ENCODE measurements at places on chromosomes 5 and 9.

- no peak for DNase-seq
Observed at GRCh38 chr5:11904265-11904906, at the start of gene CTNND2. CTNND2 (minus strand) TSS chr5:11904446; CDS start chr5:11903853, 593 bp downstream.

DNA sequence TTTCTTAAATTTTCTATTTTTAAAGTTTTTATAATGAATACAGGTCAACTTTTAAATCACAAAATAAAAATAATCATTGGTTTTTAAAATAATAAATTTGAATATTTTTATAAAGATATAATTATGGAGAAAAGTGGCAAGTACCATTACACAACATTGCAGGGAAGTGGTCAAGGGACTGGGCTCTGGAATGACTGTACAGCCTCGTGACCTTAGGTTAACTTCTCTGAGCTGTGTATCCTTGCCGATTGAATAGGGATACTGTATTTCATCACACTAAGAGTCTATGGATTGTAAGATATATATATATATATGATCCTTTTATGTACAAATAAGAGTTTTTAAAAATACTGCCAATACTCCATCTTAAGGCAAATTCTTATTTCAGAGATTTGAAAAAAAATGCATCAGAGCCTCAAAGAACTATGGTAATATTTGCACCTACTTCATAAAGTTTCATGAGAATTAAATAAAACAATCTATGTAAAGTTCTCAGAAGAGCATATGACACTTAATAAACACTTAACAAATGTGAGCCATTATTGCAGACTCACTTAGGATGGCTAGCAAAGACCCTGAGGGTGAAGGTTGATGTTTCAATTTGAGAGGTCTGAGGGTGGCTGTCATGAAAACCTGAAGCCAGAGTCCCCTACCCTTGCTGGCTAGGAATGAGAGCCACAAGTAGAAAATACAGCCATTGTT lies 136.5 kb downstream of the CCDC192 start:
- DNase-seq = no peak

- DNase-seq = no peak
Observed at GRCh38 chr5:60576425-60576824, 123.5 kb downstream of the DEPDC1B start.

GRCh38 chr5:149130121-149130914 lies 11.0 kb upstream of the ABLIM3 start:
- no peak for DNase-seq

DNA sequence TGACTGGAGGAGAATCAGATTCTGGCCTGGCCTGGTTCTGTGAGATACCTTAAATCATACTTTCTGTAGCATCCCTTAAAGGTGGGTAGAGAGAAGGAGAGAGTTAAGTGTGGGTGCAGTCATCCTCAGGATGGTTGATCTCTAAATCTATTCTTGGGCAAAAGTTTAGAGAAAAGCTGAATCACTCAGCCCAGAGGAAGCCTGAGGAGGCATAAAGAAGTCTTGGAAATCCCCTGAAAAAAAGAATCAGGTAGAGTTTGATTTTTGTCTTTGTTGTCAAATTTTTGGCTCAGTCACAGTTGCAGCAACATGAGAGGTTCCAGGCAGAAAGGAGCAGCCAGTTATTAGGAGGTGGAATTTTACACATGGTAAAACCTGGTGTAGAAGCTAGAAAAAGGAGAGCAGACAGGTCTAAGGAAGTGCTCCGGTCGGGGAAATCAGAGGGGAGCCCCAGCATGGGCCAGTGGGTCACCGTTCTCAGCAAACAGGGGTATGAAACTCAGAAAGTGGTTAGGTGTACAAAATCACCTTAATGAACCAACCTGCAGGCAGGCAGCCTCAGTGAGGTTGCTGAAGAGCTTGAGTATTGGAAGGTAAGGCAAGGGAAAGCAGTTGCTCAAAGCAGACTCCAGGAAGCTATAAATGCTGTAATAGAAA lies 116.2 kb upstream of the CNTLN start:
- DNase-seq = no peak

- no peak for DNase-seq
Observed at GRCh38 chr9:129406278-129407225, 214.3 kb downstream of the C9orf50 start.

GRCh38 chr5:129971714-129972113 lies 67.4 kb downstream of the CHSY3 start:
- no peak for DNase-seq

DNA sequence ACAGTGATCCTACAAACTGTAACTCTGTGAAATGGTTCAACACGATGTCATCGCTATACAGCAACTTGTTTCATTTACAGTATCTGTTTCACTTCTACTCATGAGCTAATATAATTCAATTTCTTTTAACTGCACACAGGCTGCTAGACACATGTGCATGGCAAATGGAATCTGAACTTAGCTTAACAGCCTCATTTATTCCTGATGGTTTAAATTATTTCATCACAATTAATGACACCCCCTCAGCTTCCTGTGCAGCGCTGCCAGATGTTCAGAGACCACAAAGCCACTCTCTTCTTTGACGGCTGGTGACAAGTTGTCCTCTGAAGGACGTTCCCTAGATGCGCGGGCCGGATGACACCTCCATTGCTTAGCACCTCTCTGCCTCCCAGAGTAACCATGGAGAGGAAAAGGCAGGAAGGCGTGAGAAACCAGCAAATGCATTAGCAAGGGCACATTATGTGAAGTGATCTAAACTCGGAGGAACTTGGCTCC lies 191.1 kb downstream of the BNC2 start:
- DNase-seq = no peak

DNA sequence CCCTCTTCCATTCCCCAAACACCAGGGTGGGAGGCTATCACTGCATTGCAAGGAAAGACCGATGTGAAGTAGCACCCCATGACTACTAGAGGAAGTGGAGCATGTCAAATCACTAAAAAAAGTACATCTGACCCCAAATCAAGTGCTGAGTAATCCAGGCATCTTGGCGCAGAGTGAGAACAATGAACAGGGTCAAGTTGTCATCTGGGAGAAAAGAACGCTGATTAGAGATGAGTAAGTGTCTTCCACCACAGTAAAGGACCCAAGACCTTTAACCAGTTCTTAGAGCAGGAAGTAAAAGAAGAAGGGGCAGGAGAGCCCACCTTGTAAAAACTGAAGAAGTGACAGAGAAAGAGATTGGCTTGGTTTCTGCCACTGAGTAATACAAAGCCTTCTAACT lies 75.0 kb upstream of the RAD23B start:
- no peak for DNase-seq

Measured in stimulated activated CD4-positive, alpha-beta T cell treated with anti-CD3 and anti-CD28 coated beads, Interleukin-2, amount 100 ng/mL, for 4 hours (primary cell).